HT1080 (cell line): ENCODE measurements at places on chromosomes 5 and 9.
A peak's percentile ranks its signal among the peaks of the same experiment; 100 is the strongest.

GRCh38 chr9:129348890-129349664 is 171.0 kb upstream of the IER5L start:
- DNase-seq = no peak

DNA sequence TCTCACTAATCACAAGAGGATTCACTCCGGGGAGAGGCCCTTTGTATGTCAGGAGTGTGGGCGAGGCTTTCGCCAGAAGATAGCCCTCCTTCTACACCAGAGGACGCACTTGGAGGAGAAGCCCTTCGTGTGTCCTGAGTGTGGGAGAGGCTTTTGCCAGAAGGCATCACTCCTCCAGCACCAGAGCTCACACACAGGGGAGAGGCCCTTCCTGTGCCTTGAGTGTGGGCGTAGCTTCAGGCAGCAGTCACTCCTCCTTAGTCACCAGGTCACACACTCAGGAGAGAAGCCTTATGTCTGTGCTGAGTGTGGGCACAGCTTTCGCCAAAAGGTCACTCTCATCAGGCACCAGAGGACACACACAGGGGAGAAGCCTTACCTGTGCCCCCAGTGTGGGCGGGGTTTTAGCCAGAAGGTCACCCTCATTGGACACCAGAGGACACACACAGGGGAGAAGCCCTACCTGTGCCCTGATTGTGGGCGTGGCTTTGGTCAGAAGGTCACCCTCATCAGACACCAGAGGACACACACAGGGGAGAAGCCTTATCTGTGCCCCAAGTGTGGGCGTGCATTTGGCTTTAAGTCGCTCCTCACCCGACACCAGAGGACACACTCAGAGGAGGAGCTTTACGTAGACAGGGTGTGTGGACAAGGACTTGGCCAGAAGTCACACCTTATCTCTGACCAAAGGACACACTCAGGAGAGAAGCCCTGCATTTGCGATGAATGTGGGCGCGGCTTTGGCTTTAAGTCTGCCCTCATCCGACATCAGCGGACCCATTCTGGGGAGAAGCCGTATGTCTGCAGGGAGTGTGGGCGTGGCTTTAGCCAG is 27.8 kb downstream of the NUTM2F start:
- DNase-seq = no peak

- DNase-seq = no peak
Measured at GRCh38 chr9:33340186-33340585, 49.9 kb downstream of the NFX1 start.

DNA sequence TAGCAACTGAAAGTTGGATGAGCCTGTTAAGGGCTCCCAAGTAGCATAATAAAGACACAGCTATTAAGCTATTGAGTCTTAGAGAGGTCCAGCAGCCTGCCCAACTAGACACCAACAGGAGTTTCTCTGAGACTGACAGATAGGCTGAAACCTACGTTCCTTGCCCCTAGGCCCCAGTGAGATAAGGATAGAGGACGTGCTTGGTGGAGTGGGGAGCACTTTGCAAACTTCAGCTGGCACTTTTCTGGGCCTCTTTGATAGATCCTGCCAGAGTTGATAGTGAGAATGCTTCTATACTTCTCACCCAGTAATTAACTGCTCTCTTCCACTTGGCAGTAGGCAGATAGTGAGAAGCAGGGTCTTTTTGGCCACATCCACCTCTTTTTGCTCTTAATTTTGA is 20.8 kb upstream of the CTNNA1 start:
- no peak for DNase-seq

GRCh38 chr5:64634997-64635686 is 55.2 kb upstream of the SHISAL2B start:
- DNase-seq = peak; percentile 19

DNA sequence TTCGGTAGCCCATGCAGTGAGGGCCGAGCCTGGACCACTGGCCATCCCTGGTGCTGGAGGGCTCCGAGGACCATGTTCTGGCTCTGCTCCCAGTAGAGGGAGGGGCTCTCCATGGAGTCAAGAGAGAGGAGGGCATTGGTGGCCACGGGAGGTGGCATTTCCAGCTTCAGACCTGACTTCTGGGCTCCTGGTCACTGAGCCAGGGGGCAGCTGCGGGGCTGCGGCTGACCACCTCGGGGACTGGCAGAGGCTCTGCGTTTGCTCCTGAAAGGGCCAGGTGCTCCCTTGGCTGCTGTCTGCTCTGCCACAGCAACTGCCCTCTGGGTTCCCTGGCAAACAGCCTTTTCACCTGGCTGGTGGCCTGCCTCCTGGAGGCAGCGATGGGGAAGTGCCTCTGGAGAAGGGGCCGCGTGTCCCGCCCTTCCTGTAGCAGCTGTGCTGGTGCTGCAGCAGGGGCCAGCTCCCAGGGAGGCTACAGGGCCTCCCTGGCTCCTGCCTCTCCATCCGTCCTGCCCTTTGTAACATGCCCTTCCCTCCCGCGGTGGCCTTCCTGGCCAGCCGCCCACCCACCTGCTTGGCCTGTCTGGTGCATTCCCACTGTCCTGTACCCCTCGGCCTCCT is 144.6 kb downstream of the CACNA1B start:
- DNase-seq = peak; percentile 30

- peak; percentile 53 for DNase-seq
Measured at GRCh38 chr9:121700165-121700831, 48.9 kb downstream of the DAB2IP start.

GRCh38 chr5:158699298-158699880 is 400.3 kb downstream of the EBF1 start:
- DNase-seq = no peak

DNA sequence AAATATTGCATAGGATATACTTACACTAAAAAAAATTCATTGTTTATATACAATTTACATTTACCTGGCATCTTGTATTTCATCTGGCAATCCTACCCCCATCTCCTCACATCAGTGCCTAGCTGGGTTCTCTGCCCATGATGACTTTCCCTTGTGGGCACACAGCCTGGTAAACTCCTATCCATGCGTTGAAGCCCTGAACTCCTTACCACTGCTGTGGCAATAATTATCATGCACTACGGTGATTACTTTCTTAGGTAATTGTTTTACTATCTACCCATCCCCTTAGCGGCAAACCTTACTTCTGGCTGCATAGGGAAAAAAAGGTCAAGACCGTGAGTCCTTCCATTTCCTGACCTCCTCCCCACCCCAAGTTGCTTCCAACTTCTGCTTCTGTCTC is 63.6 kb upstream of the DAB2IP start:
- no peak for DNase-seq

DNA sequence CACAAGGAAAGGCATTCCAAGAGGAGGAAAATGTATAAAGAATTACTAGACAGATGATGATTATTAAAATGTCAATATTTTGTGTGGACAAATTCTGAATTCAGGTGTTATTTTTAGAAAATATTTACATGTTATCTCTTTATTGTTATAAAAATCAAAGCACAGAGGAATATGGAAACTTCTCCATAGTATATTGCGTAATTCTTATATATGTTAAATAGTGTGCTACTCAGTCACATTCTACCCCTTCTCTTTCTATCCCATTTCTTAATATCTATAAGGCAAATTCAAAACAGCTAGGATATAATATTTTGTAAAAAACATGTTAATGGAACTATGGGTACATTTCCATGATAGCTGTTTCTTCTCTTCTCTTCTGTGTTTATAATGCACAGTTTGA is 546.8 kb upstream of the FTMT start:
- DNase-seq = no peak

GRCh38 chr9:130770679-130771442 is 64.2 kb upstream of the ABL1 start:
- DNase-seq = peak; percentile 65

GRCh38 chr5:168434746-168435321 is 51.4 kb upstream of the RARS1 start:
- DNase-seq = peak; percentile 53

DNA sequence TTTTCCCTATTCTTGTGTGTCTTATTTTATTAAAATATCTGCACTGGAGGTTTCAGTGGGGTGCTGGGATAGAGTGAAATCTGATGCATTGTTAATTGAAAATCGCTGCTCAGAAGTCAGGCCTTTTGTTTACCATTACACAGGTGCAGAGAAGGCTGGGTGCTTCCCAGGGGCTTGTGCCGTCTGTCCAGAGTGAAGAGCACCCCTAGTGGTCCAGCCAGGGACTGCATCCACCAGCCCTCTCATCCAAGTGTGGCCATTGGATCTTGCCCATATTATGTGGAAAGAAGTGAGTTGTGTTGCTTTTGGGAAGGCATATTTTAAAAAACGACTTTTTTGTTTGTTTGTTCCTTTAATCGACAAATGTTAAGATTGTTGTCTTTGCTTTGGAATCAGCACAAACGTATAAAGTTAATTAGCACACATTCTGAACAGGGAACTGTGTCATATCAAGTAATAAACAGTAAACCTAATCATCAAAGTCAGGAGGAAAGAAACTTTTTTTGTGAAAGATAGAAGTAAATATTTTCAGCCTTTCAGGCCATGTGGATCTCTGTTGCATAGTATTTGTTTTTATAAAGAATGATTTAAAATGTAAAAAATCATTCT is 315.6 kb downstream of the MTRR start:
- peak; percentile 47 for DNase-seq

DNA sequence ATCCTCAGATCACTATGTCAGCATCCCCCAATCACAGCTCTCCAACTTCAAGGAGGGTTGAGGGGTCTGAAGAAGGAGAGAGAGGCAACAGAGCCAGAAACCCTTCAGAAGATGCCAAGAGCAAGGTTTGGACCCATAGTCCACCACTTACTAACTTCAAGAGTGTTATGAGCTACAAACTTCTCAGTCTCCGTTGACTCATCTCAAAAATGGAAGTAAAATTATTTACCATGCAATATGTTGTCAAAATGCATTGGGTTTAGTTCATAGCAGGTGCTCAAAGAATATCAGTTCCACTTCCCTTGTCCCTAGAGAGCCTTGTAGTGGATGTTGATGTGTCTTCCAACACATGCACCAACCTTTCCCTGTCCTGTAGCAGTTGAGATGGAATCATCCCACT is 116.0 kb downstream of the KCNIP1 start:
- no peak for DNase-seq

DNA sequence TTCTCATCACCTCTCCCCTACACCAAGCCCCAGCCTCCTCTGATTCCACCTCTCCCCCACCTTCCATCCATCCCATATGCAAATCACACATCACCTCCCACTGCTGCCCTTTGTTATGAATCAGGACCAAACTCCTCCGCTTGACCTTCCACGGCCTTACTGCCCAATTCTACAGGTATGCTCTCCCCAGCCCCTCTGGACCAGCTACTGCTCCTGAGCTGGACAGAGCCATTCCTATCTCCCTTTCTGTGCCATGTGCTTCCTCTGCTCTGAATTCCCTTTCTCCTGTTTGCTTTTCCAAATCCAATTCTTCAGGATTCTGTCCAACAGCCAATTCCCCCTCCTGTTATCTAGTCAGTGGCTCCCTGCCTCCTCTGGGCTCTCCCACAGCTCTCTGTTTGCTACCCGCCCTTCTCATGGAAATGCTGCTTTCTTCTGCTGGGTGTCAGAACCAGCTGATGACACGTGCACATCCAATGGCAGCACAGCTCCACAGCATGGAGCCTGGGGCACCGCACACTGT is 8.3 kb downstream of the FABP6 start:
- DNase-seq = no peak

DNA sequence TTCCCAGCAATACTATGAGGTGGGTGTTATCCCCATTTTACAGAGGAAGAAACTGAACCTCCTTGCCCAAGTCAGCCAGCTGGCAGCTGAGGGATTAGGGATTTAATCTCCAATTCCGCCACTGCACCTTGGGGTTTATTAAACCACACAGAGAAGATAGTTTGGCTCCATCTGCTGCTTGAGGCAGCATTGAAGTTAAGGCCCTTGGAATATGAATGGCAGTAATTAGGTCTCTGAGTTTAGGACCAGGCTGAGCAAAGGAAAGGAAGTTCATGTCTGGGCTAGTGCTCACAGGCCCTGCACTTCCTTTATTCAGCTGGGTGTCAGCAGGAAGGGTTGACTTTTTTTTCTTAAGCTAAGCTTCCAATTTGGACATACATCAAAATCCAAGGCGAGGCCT is 86.9 kb upstream of the GDNF start:
- peak; percentile 14 for DNase-seq

- DNase-seq = no peak
Measured at GRCh38 chr5:58069846-58070245, 390.0 kb downstream of the PLK2 start.

GRCh38 chr9:14687042-14687719 is 6.1 kb downstream of the ZDHHC21 start:
- DNase-seq = peak; percentile 81

DNA sequence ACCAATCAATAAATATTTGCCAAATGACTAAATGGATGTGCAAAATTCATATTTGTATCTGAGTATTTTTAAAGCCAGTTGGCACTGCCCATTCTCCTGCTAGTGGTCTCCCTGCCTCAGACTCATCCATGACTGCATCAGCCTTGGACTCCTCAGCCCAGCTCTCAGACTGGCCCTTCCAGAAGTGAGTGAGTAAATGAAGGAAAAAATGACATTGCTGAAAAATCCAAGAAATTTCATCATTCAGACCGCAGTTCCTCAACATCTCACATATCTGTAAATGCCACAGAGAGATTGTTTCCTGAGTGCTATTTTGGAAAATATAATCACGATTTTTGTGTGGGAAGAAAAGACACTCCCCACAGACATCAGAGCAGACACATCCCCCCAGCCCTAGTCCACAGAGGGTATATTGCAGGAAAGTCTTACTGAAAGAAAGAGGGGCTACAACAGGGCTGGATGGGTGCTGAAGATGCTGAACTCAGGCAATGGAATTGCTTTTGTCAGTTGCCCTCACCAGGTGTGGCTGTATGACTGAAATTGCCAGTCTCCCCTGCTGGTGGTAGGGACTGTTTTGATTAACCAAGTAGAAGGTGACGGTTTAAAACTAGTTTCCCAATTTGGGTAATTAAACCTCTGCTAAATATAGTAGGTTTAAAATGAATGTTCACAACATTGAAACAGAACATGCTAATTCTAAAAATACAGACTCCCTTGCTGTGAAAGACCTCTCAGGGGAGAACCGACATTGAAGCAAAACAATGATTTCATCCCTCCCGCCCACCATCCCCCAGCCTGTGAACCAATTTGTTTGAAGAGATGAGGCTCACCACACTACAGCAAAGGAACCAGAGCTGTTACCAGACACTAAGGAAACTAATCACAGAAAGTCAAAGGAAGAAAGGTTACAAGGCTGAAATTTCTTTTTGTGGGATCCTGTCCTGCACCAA is 158.8 kb downstream of the DEPDC1B start:
- no peak for DNase-seq

- DNase-seq = no peak
Measured at GRCh38 chr5:169997798-169998197, 17.5 kb upstream of the INSYN2B start.

DNA sequence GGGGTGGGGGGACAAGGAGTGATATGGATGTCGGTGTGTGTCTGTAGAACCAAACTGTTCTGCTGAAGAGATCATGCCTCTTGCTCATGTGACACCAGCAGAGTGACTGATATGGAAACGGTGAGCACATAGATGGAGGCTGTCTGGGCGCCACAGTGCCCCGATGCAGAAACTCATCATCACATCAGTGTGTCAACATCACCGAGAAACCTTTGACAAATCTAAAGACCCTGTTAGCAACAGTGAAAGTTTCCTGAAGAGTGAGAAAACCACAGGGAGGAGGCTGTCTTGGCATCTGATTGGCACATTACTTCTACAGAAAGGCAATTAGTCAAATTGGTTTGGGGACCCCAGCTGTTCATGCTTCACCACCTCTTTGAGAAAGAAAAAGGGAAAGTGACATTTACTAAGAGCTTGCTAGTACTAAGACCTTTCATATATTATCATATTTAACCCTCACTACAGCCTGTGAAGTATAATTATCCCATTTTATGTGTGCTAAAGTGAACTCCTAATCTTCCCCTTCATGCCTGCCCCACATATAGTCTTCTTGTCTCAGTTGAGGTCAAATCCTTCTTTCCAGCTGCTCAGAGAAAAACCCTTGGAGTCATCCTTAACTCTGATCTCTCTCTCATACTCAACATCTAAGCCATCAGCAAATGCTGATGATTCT is 25.6 kb downstream of the CSF2 start:
- no peak for DNase-seq
